ENCODE measurements at places on chromosomes 11 and 22.

DNA sequence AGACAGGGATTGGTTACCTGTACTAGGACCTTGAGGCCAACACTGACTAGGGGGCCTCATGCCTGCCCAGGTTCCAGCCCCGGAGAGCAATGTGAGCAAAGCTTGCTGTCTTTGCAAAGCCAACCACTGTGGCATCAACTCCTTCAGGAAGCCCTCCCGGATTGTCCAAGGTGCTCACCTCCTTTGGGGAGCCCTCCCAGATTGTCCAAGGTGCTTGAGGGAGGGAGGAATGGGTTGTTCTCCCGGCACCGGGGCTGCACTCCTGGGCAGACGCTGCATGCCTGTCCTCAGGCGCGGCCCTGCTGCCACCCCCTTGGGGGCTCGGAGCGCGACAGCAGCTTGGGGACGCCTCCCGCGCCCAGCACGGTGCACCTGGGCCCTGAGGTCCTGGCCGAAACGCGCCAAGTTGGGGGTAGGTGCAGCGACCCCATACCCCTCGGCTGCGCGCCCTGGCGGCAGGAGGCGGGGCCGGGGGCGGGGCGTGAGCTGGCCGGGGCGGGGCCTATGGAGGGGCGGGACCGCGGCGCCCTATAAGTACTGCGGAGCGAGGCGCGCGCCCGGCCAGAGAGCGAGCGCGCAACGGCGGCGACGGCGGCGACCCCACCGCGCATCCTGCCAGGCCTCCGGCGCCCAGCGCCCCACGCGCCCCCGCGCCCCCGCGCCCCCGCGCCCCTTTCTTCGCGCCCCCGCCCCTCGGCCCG is at the start of gene CD81:
Gene CD81 (plus strand): TSS at position 560 of the 701 bp plus-strand sequence. CDS start 240 bp downstream, outside the sequence.
- peak; percentile 64 for DNase-seq

GRCh38 chr11:61691380-61692156 is 11.4 kb downstream of the DAGLA start:
- no peak for DNase-seq

DNA sequence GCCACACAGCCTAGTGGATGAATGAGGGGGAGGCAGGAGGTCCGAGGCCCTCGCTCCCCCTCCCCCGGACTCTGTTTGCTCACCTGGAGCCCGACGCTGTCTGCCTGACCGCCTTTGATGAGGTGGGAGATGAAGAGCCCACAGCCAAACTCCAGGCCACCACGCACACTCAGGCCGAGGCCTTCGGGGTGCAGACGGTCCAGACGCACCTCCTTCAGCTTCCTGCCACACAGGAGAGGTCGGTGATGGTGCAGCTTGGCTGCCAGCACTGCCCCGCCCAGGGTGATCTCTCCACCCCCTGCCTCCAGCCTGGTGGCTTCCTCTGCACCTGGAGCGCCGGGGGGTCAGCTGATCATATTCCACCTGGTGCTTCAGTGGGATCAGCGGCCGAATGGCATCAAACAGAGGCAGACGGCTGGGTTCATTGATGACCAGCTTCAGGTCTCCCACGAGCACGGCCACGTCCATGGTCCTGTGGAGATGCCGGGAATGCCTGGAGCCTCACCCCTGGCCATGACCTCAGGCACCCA is 13.1 kb downstream of the USH1C start:
- DNase-seq, result no peak

- DNase-seq, result no peak
Measured at GRCh38 chr22:45781966-45782365, 110.3 kb downstream of the ATXN10 start.

DNA sequence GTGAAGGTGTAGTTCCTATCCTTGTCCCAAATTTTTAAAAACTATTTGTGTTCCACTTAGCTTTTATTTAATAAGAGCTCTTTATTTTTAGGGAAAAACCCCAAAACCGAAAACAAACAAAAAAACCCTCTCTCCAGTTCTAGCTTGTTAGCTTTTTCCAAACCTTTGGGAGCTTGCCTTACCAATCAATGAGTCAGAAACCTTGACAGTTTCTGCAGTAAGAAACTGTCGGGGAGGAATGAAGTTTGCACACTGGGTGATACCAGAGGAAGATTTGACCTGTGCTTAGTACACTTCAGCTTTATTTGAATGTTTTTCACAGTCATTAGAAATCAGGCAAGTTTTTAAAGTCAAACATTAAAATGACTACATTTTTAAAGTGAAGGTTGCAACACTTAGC is 105.0 kb downstream of the FAT3 start:
- DNase-seq, result no peak

- DNase-seq, result no peak
Measured at GRCh38 chr11:73869332-73869949, 7.2 kb downstream of the COA4 start.

DNA sequence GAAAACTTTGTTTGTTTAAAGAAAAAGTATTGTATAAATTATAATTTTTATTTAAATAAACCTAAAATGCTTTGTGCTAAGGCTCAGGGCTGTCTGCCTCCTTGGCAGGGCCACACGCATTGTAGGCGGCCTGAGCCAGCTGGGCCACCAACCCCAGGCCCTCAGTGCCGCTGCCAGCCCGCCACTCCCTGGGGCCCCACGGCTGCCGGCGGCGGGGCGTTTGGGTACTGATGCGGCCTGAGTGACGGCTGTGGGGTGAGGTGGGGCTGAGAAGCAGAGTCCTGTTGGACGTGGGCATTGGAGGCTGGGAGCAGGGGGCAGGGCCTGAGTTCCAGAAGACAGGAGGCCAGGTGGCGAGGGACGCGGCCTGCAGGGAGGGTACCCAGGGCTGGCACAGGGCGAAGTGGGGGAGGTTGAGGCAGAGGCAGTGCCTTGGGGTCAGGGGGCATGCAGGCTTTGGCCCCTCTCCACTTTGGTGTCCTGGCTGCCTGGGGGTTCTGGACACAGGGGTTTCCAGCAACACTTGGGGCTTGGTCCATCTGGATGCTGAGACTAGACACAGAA is 58.3 kb downstream of the CERK start:
- no peak for DNase-seq

- DNase-seq, result peak; percentile 49
Measured at GRCh38 chr11:35682230-35683173, 19.9 kb downstream of the TRIM44 start.

DNA sequence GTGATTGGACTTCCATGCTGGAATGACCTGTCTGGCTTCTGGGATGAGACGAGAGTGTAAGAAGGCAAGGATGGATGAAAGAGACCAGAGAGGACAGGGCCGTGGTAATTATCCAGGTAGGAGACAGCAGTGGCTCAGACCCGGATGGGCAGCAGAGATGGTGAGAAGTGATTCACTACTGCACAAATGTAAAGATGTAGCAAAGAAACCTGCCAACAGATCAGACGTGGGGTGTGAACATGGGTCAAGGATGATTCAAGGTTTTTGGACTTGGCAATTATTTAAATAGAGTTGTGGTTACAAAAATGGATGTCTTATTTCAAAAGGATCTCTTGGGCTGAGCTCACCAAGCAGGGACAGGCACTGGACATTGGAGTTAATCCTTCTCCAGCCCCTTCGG is 32.7 kb downstream of the RIBC2 start:
- no peak for DNase-seq

DNA sequence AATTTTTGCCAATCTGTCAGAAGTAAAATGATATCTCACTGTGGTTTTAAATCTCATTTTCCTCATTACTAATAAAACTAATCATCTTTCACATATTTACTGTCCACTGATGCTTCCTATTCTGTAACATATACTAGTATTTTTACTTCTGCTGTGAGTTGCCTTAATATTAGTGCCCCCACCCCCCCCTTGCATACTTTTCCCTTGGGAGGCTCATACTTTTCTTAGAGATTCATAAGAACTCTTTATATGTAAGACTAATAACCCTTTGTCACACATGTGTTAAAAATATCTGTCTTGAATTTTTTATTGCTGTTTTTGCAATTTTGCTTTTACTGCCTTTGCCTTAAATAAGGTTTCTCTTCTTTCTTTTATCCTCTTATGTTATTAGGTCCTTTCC is 87.2 kb downstream of the PHF21A start:
- DNase-seq, result no peak

- no peak for DNase-seq
Measured at GRCh38 chr22:50361222-50361621, 18.1 kb downstream of the PPP6R2 start.

- no peak for DNase-seq
Measured at GRCh38 chr11:80023386-80023785, 582.6 kb upstream of the TENM4 start.

GRCh38 chr11:121964591-121964990 is 151.4 kb downstream of the BLID start:
- no peak for DNase-seq

- DNase-seq, result no peak
Measured at GRCh38 chr11:29251738-29252137, 765.1 kb downstream of the KCNA4 start.

DNA sequence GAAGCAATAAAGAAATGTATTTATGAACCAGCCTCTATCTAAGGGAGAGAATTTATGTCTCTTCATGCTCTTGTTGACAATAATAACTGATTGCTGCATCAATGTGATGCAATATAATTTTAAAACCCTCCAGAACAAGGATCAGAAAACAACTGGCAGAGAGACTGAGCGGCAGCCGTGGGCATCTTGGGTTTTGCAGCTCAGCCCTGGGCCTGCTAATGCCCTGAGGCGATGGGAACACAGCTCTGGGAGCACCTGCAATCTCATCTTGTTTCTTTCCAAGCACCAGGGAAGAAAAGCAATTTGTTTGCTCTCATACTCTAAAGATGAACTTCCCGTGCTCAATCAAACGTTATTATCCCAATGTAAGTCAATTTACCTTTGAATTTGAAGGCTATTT is 245.7 kb downstream of the ST3GAL4 start:
- DNase-seq, result no peak

- DNase-seq, result peak; percentile 49
Measured at GRCh38 chr11:125433454-125434121, 62.5 kb downstream of the FEZ1 start.

- DNase-seq, result no peak
Measured at GRCh38 chr11:35192347-35192746, 53.4 kb downstream of the CD44 start.

GRCh38 chr11:94400839-94401772 is at the start of gene GPR83:
Gene GPR83, minus strand, starts transcription at chr11:94401419. Its CDS starts 172 bp downstream, at chr11:94401247.
- DNase-seq, result peak; percentile 47

DNA sequence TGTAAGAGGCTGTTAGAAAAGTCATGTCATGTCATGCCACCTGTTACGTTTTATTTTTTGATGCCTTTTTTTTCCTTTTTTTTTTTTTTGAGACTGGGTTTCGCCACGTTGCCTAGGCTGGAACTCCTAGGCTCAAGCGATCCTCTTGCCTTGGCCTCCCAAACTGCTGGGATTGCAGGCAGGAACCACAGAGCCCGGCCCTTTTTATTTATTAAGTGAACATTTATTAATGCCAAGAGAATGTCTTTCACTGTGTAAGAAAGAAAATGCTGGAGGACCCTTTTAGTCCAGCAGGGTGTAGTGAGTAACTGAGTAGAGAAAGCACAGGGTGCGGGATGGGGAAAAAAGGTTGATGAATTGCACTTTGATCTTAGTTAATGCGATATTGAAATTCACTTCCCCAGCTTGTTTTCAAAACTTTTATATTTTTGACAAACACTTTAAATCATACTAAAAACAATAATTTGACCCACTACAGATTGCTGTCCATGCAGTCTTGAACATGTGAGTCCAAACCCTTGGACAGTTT is 2.3 kb upstream of the XBP1 start:
- no peak for DNase-seq

GRCh38 chr11:93028960-93029522 is 59.6 kb downstream of the MTNR1B start:
- no peak for DNase-seq

- peak; percentile 80 for DNase-seq
Measured at GRCh38 chr22:45994491-45995404, 17.8 kb upstream of the WNT7B start.

DNA sequence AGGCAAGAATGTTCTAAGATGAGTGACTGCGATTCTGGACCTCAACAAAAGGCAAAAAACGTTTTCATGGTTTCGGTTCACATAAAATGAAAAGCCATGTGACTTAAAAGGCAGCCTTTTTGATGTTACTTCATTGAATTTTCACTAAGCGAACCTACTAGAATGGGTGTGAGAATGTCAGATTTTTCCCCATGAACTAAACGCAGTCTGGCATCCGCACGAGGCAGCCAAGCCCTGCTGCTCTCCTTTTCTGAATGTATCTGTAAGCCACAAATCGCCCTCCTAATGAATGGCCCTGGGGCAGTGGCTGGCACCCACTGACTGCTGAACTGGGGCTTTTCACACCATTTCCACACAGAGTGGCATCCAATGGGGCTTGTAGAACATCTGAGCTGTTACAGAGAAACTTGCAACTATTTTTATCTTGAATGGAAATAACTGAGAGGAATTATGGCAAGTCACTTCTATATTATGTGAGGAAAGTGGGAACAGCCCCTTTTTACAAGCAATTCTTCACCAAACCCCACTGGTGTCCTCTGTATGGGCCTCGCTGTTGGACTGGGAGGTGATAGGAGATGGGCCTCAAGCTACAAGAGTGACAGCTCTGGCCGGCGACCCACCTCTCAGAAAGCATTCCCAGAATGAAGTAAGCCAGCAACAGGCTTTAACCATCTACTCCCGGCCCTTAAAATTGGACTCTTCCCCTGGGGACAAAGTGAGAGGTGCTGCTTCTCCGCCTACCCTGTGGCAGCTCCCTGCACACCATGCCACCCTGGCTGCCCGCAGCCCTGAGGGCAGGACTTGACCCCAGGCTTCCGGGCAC is 29.4 kb downstream of the PPP2R1B start:
- no peak for DNase-seq

DNA sequence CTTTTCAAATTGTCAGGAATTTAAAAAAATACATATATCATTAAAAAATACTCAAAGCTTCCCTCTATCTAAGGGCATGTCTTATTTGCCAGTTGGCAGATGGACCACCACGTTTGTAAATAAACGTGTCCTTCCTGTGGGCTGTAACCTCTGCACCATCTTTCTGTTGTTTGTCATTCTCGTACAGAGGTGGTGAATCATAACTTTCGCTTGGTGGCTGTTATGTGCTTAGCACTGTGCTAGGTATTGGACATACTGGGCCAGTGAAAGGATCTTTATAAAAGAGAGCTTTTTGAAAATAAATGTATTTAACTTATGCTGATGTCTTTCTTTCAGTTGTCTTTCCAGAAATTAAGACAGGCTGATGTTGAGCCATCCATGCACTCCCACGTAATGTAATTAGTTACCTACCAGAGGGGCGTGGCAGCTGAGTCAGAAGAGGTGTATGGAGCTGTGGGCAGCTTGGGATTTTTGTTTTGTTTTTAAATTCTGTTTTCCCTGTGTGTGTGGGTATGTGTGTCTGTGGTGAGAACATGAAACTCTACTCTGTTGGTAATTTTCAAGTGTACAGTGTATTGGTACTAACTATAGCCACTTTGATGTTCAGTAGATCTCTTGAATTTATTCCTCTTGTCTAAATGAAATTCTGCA is 62.7 kb downstream of the TECTA start:
- no peak for DNase-seq
